Esophagus muscularis mucosa (tissue), 4 donors: ENCODE measurements at places on chromosomes 7 and 10. TPM values are rescaled to one million over a fixed set of nuclear protein-coding genes. Genes with fewer than 3 reads are reported as not detected.

DNA sequence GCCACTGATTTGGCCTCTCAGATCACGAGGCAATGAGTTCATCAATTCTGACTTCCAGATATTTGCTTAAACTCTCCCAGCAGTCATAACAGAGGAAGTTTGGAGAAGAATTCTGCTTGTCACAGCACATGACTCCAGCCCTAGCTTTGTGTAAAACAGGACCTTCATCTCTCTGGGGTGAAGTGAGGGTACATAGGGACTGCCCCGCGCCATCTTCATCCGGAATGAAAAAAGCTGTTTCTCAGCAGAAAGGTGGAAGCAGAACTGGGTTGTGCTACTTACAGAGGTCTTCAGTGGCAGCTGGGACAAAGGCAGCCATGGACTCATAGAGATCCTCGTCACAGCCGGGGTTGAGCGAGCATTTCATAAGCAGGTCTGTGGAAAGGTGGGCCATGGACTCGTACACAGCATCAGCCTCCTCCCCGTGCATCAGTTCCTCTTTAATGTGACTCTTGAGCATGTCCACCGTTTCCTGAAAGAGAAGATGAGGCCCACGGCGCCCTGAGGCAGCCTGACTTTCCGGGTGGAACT lies 58.4 kb upstream of the TM9SF3 start:
- DNase-seq: no peak
- no peaks in the 10 kb centered on the region for H3K27me3 ChIP-seq
- H3K4me1 ChIP-seq: no peaks in the 10 kb centered on the region

DNA sequence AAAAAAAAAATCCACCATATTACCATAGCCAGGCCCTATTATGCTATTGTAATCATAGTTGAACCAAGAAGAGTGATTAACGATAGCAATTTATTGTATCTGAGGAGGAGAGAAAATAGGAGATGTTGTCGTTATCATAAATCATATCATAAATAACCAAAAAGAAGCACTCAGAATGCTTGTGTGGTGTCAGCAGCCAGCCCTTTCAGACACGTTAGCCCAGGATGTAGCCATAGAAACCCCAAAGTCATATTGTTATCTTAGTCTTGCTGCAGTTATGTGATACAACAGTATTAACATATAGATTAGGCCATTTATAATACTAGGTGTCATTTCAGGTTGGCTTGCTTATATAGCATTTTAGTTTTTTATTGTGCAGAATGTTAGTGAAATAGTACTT lies 102.2 kb upstream of the GATA3 start:
- no peak for DNase-seq
- peaks cover 10% of the 10 kb centered on the region for H3K4me1 ChIP-seq
- H3K4me3 ChIP-seq: no peak overlapping the region

Gene TWIST1
- total RNA-seq: 15.9 TPM

Gene PLPP4
- 2.1 TPM for total RNA-seq

- H3K27me3 ChIP-seq: no peaks in the 10 kb centered on the region
- H3K27ac ChIP-seq: peak overlapping the region; percentile 84
- H3K36me3 ChIP-seq: no peaks in the 10 kb centered on the region
- peaks cover 50% of the 10 kb centered on the region for H3K4me1 ChIP-seq
- H3K4me3 ChIP-seq: peak overlapping the region; percentile 63
Observed at GRCh38 chr7:143882604-143883078, 19.3 kb downstream of the TCAF1 start.

Gene DNAH11
- 16.6 TPM for total RNA-seq

GRCh38 chr7:69208276-69208675 lies 390.0 kb upstream of the AUTS2 start:
- no peak for DNase-seq
- H3K27me3 ChIP-seq: no peaks in the 10 kb centered on the region

Gene STEAP1B
- 1.7 TPM for total RNA-seq

DNA sequence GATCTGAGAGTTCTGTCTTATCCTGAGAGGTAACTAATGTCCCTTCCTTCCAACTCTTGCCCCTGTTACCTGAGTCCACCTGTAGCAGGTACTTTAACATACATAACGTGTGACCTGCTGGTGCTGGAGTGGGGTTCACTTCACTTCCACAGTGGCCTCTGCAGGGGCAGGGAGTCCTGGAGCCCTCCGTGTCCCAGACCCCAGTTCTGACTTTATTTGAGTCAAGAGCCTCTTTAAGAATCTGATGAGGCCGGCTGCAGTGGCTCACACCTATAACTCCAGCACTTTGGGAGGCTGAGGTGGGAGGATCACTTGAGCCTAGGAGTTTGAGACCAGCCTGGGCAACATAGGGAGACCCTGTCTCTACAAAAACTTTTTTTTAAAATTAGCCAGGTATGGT lies 117.0 kb upstream of the RET start:
- peak; percentile 79 for DNase-seq
- H3K4me1 ChIP-seq: no peaks in the 10 kb centered on the region
- H3K27me3 ChIP-seq: no peaks in the 10 kb centered on the region

Gene PRPS1L1
- not detected for total RNA-seq

DNA sequence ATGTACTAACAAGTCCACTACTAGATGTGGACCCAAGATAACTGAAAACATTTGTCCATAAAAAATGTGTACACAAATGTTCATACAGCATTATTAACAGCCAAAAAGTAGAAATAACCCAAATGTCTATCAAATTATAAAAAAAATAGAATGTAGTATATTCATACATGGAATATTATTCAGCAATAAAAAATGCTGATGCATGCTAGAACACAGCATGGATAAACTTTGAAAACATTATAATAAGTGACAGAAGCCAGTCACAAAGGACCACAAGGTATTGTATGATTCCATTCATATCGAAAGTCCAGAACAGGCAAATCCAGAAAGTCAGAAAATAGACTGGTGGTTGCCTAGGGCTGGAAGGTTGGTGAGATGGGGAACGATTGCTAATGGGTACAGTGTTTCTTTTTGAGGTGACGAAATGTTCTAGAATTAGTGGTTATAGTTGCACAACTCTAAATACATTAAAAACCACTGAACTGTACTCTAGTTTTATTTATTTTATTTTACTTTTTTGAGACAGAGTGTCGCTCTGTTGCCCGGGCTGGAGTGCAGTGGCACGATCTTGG lies 43.3 kb upstream of the ANLN start:
- no peaks in the 10 kb centered on the region for H3K27me3 ChIP-seq
- no peak overlapping the region for H3K4me3 ChIP-seq
- H3K4me1 ChIP-seq: peaks cover 14% of the 10 kb centered on the region
- no peaks in the 10 kb centered on the region for H3K36me3 ChIP-seq

DNA sequence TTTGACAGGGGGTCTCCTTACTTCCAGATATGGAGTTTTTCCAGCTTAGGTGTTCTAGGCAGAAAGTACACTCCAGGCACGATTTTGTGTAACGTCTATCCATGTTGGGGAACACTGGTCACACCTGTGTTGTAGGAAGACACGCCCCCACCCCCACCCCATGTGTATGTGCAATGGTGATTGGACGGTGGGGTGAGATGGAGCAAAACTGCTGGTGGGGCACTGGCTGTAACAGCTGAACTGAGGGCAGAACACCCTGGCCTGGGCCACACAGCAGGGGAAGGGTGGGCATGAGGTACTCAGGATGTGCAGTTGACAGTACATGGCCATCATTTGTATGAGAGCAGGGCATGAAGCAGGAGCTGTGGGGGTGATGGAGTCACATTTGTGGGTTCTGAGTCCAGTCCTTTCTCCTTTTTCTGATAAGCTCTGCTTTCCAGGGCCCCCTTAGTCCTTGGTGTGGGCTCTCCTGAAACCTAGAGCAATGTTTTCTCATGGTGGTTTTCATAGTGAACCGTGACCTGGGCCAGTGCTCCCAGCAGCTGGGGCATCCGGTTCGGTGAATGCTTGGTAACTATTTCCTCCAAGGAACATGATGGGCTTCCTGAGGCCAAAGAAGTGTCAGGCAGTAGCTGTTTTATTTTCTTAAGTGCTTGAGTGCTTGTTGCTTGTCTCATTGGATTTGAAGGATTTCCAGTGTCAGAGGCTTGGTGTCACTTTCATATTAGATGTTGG lies 63.4 kb upstream of the AQP1 start:
- H3K27me3 ChIP-seq: no peaks in the 10 kb centered on the region
- DNase-seq: no peak
- H3K27ac ChIP-seq: peak overlapping the region; percentile 91
- H3K4me3 ChIP-seq: no peak overlapping the region
- no peaks in the 10 kb centered on the region for H3K36me3 ChIP-seq
- peaks cover 100% of the 10 kb centered on the region for H3K4me1 ChIP-seq

- no peak overlapping the region for H3K4me3 ChIP-seq
- no peaks in the 10 kb centered on the region for H3K36me3 ChIP-seq
- H3K27ac ChIP-seq: no peak overlapping the region
- no peaks in the 10 kb centered on the region for H3K4me1 ChIP-seq
- H3K27me3 ChIP-seq: no peaks in the 10 kb centered on the region
Observed at GRCh38 chr7:138838166-138838565, 40.2 kb upstream of the ATP6V0A4 start.

DNA sequence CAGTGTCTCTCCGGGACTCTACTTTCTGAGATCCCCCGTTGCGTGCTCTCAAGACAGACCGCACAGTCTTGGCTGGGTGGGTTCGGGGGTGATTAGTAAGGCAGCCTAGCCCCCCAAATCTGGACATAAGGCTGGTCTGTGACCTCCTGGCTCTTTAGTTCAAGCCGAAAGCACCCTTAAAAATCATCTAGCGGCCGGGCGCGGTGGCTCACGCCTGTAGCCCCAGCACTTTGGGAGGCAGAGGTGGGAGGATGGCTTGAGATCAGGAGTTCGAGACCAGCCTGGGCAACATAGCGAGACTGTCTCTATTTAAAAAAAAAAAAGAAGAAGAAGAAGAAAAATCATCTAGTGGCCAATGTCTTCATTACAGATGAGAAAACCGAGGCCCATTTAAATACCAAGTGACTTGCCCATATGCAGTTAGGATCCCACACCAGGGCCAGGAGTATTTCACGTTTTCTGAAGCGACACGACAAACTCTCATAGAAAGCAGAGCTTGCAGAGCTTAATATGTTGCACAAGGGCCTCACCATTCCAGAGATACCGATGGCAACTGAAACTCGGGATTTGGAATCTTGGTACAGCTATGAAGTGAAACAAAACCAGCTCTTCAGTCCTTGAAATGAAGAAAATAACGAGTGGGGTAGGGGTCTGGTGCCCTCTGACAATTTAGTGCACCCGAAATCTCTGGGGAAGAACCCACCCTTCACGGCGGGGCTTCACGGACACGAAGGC lies 703 bp upstream of the HILPDA start:
- H3K4me1 ChIP-seq: peaks cover 43% of the 10 kb centered on the region
- no peaks in the 10 kb centered on the region for H3K36me3 ChIP-seq
- peak overlapping the region; percentile 95 for H3K27ac ChIP-seq
- no peak for DNase-seq
- peak overlapping the region; percentile 79 for H3K4me3 ChIP-seq

DNA sequence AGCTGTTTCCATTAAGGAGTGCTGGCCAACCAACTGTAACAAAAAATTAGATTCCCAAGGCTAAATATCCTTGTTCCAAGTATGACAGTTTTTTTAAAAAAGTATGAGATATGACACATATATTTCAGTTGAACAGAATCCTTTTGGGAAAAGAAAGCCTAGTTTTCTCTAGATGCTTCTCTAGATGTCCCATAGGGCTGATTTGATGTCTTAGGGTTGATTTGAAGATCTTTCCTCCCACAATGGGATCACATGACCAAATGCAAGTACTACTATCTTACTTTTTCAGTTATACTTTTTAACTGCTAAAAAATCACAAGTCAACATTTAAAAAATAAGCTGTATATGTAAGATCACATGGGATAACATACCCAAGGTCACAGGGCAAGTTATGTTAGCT lies 3.7 kb downstream of the NAMPT start:
- peaks cover 55% of the 10 kb centered on the region for H3K4me1 ChIP-seq
- H3K27ac ChIP-seq: no peak overlapping the region
- no peaks in the 10 kb centered on the region for H3K27me3 ChIP-seq

Gene RNF148
- 0.58 TPM for total RNA-seq

Gene SEC61G
- total RNA-seq: 203 TPM

GRCh38 chr10:110426294-110427181 lies 71.2 kb upstream of the DUSP5 start:
- DNase-seq: no peak
- H3K27me3 ChIP-seq: no peaks in the 10 kb centered on the region
- H3K36me3 ChIP-seq: no peaks in the 10 kb centered on the region
- H3K4me1 ChIP-seq: peaks cover 3% of the 10 kb centered on the region
- H3K27ac ChIP-seq: no peak overlapping the region

Gene GDF2
- total RNA-seq: not detected

DNA sequence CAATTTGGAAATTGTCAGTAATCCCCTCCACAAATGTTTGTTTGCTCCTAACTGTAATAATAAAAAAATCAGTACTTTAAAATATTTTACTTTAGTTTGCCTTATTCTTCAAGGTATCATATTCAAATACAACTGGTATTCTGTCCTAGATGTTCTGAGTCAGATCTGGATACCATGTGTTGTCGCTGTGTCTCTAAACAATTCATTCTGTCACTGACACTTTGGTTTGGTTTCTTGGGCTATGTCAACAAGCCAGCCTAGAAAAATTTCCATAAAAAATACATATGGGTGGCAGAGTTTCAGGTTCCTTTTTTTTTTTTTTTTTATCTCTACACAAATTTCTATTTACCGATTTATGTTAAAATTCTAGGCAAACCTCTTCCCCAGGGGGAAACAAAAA lies 33.2 kb upstream of the SEMA3D start:
- no peaks in the 10 kb centered on the region for H3K27me3 ChIP-seq
- no peaks in the 10 kb centered on the region for H3K4me1 ChIP-seq

Gene GPER1
- 12.0 TPM for total RNA-seq

Gene GOT1
- 35.1 TPM for total RNA-seq

DNA sequence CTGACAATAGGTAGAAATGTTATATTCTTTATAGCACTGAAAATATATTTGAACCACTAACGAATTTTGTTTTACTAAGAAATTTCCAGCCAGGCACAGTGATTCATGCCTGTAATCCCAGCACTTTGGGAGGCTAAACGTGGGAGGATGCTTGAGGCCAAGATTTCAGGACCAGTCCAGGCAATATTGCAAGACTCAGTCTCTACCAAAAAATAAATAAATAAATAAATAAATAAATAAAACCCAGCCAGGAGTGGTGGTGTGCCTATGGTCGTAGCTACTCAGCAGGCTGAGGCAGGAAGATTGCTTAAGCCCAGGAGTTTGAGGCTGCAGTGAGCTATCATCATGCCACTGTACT lies 39.8 kb downstream of the PIP4K2A start:
- no peak overlapping the region for H3K27ac ChIP-seq
- no peaks in the 10 kb centered on the region for H3K27me3 ChIP-seq
- peaks cover 17% of the 10 kb centered on the region for H3K4me1 ChIP-seq
- no peak for DNase-seq
- no peaks in the 10 kb centered on the region for H3K36me3 ChIP-seq
- H3K4me3 ChIP-seq: no peak overlapping the region

Gene CAMK2G
- total RNA-seq: 201 TPM

Gene VWA2
- total RNA-seq: under 0.01 TPM

DNA sequence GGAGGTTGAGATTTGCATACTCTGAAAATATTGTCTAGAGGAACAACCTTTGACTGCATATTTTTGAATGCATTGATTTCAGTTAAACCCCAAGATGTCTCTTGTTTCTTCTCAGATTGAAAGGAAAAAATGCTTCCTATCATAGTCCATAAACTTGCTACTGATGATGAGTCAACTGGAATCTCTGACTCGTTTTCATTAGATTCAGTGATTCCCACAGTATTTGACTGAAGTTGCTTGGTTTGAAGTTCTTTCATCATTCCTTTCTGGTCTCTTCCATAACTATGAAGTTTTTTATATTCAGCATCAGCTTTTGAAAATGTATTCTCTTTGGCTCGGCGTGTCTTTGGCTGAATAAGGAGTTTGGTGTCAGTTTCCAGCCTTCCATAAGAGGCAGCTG lies 10.7 kb downstream of the PEX1 start:
- no peaks in the 10 kb centered on the region for H3K4me1 ChIP-seq
- peaks cover 65% of the 10 kb centered on the region for H3K36me3 ChIP-seq
- no peak for DNase-seq
- H3K4me3 ChIP-seq: no peak overlapping the region

GRCh38 chr7:124480036-124480820 lies 285.4 kb downstream of the GPR37 start:
- no peaks in the 10 kb centered on the region for H3K4me1 ChIP-seq
- H3K4me3 ChIP-seq: no peak overlapping the region
- H3K36me3 ChIP-seq: no peaks in the 10 kb centered on the region
- no peak for DNase-seq
- no peak overlapping the region for H3K27ac ChIP-seq
